Activated T-helper 9 cell treated with anti-CD3 and anti-CD28 coated beads, Interleukin-2, amount 50 U/mL, for 16 hours (primary cell): ENCODE measurements at places on chromosomes 11 and 22.
A peak's percentile ranks its signal among the peaks of the same experiment; 100 is the strongest.

- no peak for DNase-seq
These were observed 138.2 kb upstream of the MTMR2 start for GRCh38 chr11:96062134-96062533.

GRCh38 chr11:104652996-104653395 lies 245.3 kb downstream of the CASP12 start:
- no peak for DNase-seq

- DNase-seq: no peak
These were observed 44.5 kb downstream of the PARVB start for GRCh38 chr22:44068422-44069191.

- DNase-seq: no peak
These were observed 23.5 kb upstream of the SUSD2 start for GRCh38 chr22:24157822-24158135.

- no peak for DNase-seq
These were observed 155.1 kb downstream of the HIPK3 start for GRCh38 chr11:33412241-33412640.

- no peak for DNase-seq
These were observed 594.5 kb downstream of the NTM start for GRCh38 chr11:131964698-131965483.

DNA sequence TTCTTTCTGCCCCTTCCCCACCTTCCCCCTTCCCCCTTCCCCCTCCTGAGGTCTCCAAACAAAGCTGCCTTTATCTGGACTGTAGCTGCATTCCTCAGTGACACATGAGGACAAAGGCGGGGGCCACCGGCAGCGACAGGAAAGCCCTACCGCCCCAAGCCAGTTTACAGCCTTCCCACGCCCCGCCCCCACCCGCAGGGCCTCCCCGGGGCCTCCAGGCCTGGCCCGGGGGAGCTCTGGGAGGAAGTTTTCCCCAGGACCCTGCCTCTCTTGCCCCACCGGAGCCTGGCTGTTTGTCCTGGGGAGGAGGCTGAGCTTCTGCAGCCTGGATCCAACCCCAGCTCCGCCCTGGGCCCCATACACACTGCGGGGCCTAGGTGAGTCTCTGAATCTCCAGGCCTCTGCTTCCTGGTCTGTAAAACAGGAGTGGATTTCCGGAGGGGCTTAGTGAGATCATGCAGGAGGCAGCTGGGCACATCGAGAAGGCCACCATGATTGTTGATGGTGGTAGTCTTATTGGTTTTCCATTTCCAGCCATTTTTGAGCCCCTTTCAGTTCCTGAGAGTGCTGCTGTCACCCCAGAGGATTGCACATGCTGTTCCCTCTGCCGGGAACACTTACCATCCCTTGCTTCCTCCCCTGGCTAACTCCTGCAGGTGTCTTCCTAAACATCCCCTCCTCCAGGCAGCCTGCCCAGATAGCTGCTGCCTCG lies 130.7 kb downstream of the MN1 start:
- no peak for DNase-seq

DNA sequence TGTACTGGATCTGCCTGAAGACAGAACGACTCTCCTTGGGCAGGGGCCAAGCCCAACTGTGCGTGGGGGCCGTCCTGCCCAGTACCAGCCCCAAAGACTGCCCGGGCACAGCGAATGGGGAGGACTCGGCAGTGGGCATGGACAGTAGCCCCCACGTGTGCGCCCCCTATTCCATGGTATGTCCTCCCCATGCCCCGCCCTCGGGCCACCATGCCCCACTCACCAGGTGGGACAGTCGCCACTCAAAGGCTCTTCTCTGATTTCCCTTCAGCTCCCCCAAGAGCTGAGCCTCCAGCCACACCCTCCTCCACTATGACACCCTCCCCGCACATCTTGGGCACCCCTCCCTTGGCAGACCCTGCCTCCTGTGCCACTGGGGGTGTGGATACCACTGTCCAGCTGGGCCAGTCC lies 43.5 kb downstream of the GNB1L start:
- no peak for DNase-seq

DNA sequence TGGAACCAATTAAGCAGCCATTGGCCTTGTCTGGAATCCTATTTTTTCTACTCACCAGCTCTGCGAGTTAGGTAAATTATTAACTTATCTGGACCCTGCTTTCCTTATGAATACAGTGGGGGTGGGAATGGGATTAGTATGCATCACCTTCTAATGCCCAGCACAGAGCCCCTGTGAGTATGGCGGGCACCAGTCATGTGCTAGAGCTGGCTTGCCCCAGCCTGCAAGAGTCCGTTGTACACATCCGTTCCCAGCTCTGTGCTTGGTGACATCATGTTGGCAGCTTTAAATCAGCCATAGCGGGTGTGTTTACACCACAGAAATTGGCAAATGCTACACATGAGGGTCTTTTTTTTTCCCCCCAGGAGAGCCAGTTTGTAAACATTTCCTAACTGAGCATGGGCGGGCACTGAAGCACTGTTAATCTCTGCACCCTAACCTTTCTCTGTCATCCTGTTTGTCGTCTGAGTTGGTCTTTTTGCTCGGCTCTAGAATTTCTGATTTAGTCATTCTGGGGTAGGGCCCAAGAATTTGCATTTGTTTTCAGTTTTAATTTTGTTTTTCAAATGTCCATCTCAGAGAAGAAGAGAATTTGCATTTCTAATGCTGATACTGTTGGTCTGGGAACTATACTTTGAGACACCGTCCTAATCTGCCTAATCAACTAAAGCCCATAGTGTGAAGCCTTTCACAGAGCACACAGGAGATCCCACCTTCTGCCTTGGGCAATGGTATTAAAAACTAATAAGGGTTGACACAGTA lies 130.3 kb upstream of the TBCEL start:
- no peak for DNase-seq

GRCh38 chr11:36509201-36509639 lies 852 bp downstream of the TRAF6 start:
- no peak for DNase-seq

DNA sequence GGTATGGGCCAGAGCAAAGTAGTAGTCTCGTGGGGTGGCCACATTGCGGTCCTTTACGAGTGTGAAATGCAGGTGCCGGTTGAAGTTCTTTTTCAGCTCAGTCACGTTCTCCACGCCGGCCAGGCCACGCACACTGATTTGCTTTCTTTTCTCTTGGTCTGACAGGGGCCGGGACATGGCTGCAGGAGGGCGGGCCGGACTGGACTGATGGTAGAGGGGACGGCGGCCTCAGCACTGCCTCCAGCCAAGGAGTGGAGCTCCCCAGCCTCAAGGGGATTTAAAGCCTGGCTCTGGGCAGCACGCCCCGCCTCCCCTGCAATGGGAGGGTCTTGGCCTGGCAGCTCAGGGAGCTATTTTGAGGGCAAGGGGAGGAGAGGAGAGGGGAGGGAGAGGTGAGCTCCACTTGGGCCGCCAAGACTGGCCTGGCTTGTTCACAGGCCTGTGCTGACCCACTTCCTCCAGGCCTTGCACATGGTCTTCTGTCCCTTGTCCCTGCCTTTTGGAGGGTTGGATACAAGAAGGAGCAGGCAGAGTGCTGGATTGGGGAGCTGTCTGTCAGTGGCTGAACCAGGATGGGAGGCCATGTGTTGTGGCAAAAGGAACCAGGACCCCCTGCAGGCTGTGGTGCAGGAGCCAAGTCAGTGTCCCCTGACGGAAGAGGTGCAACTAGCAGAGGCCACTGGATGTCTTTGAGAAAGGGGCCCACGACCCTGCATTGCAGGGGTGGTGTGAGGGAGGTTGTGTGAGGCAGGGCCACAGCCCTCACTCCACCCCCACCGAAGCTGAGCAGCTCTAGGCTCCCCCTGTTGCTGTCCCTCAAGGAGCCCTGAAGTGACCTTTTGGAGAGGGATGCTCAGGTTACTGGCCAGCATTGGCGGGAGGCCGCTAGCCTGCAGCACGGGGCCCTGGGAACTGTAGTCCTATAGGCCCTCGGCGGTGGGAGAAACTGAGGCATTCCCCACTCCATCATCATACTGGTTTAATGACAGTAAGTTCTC lies at the start of gene PYGM:
PYGM (minus strand) TSS at position 253 of the 998 bp plus-strand sequence; CDS start at position 177, 76 bp downstream.
- no peak for DNase-seq

GRCh38 chr11:69057236-69057635 lies 8.5 kb downstream of the TPCN2 start:
- no peak for DNase-seq

- DNase-seq: no peak
These were observed 43.8 kb downstream of the TRMU start for GRCh38 chr22:46379066-46379930.

- DNase-seq: no peak
These were observed at the start of gene WT1 for GRCh38 chr11:32435511-32435941. WT1 (minus strand) TSS chr11:32435539.

GRCh38 chr22:35345808-35346505 lies 34.9 kb upstream of the HMOX1 start:
- DNase-seq: no peak

GRCh38 chr11:130652671-130653335 lies 204.4 kb downstream of the ADAMTS15 start:
- DNase-seq: no peak

- DNase-seq: peak; percentile 19
These were observed 43.3 kb downstream of the MYEOV start for GRCh38 chr11:69337211-69337721.

DNA sequence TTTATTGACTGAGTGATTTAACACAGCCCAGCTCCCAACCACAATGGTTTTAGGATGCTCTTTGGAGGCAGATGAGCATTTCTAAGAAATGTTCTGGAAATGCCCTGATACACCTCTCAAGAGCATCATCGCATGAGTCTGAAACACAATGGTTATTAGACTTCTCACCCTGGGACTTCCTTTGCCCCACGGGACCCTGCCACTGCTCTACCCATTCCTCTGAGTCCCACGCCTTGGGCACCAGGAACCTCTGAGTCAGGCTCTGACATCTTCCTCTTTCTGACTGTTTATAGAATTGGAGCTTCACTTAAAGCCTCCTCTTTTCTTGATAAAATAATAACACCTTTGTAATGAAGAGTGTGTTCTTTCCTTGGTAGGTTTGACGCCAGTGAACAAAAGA lies 85.6 kb upstream of the PARVA start:
- DNase-seq: no peak

- no peak for DNase-seq
These were observed 25.0 kb downstream of the MED15 start for GRCh38 chr22:20532256-20532993.
